Peyer's patch (tissue), 4 donors: ENCODE measurements at places on chromosomes 13 and 19. TPM values are rescaled to one million over a fixed set of nuclear protein-coding genes. Genes with fewer than 3 reads are reported as not detected.

GRCh38 chr19:17234911-17235299 lies 8.9 kb downstream of the OCEL1 start:
- DNase-seq: peak; percentile 87

DNA sequence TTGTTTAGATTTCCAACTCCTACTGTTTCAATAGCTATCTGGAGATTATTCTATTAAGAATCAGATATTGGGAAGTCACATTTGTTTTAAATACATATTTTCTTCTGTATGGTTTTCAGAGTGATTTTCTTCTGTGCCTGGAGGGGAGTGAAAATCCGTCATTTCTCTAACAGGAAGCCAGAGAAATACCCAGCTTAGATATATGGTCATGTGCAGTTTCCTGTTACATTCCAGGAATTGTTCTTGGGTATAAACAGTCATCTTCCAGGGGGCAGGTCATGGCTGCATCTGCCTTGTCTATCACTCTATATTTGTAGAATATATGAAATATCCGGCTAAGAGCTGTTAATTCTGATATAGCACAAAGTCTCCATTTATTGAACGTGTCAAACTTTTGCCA lies 77.5 kb upstream of the MIR17HG start:
- no peak for DNase-seq

GRCh38 chr19:50195224-50195623 lies 8.2 kb upstream of the MYH14 start:
- DNase-seq: no peak

The KLF1 gene
- not detected for total RNA-seq

The MIA gene
- not detected for total RNA-seq

GRCh38 chr13:113811081-113811928 lies 52.3 kb downstream of the TMEM255B start:
- DNase-seq: no peak
